ENCODE measurements at places on chromosomes 1 and 21.

GRCh38 chr1:109191377-109191776, 22.3 kb upstream of the SARS1 start:
- DNase-seq = no peak

DNA sequence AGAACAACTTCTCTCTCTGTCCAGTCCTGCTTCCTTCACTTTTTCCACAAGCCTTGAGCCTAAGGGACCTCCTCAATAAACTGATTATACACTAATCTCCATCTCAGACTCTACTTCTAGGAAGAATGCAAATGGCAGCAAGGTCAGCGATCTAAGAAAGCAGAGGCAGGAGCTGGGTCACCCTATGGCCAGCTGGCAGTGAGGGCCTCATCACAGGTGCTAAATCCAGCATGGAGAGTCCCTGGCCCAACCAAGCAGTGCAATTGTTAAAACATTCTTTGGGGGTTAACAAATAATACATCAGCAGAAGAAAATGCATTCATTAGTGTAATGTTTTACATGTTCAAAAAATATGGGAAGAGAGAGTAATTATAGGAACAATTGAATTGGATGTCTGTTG, 416.0 kb downstream of the SIPA1L2 start:
- no peak for DNase-seq

DNA sequence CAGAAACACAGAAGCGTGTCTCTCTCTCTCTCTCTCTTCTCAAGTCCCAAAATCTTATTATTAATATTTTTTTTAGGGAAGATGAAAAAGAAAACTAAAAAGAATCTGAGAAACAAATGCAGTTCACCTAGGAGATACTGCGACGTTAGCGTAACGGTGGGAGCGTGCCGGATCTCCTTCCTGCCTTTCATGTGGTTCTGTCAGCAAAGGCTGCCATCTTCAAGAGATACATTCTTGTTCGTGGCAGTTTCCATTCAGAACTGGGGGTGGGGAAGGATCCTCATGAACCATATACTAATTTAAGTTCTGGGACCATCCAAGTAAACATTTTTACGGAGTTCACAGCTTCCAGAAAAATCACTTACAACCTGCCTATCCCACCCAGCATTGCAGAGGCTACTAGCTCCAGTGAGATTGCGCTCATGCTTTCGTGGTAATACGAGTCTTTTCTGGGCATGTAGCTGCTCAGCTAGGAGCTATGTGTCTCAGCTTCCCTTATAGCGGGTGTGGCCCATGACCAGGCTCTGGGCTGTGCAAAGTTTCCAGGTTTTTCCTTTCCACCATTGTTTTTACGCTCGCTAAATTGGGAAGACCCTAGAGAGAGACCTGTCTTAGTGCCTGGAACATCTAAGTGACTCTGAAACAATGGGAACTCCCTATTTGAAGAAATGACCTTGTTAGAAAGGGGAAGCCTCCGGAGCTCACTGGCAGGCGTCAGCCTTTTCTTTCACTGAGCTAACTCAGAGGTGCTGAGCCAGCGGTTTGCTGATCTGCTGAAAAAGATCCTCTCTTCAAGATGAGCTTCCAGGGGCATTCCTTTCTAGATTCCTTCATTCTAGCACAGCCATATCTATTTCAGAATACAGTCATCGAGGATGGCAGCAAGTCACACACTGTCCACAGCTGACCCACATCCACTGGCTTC, 17.3 kb downstream of the SLAMF1 start:
- peak; percentile 92 for DNase-seq

DNA sequence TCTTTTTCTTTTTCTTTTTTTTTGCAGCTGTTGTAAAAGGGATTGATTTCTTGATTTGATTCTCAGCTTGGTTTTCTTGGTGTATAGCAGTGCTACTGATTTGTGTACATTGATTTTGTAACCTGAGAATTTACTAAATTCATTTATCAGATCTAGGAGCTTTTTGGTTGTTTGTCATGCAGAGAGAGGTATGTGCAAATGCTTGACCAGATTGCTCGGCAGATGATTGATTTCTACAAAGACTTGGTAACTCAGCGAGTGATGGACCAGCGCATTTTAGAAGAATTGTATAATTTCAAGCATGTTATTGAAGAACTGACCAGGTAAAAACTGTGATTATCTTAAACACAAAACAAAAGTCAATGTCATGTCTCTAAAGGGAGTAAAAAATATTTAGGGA, 27.9 kb downstream of the AXDND1 start:
- no peak for DNase-seq

DNA sequence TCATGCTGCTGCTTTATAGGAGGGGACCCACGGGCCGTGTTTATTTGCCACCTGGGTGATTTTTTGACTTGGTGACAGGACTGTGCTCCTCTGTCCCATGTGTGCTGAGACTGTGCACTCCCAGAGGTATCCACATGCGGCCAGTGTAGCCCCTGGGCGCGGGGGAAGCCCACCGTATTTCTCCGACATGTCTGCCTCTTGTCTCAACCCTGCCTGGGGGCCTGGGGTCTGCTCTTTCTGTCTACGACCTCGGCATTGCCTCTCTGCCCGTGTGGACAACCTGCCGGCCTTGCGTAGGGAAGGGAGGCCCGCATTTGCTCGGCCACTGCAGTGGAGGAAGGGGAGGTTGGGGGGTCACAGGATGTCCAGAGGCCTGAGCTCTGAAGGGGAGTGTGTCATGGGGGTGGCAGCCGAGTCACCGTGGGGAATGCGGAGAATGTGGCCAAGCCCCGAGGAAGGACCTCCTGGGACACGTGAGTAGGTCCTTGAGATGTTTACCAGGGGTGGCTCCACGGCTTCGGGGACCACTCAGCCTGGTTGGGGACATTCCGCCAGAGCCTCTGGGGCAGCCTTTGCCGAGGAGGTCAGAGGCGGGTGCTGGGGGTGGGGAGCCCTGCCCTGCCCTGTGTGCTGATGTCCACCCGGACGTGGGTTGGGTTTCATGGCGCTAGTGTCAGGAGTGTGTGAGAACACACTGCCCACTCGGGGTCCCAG, 11.0 kb downstream of the PRKCZ start:
- DNase-seq = no peak

Data from naive thymus-derived CD8-positive, alpha-beta T cell (primary cell).